ENCODE measurements at places on chromosomes 16 and 17.

DNA sequence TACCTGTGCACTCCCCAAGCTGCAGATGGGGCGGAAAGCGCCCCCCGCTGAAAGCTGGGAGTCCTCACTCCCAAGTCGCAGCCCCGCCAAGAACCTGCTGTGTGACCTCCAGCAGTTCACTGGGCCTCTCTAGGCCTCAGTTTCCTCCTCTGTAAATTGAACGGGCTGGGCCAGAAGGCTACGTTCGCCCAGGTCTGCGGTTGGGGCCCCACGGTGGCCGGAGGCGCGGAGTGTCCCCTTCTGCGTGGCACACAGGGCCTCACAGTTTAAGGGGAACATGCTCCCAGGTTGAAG lies 628 bp downstream of the GALK1 start:
- no peak for DNase-seq

GRCh38 chr17:27346228-27346899 lies 52.5 kb downstream of the WSB1 start:
- no peak for DNase-seq

DNA sequence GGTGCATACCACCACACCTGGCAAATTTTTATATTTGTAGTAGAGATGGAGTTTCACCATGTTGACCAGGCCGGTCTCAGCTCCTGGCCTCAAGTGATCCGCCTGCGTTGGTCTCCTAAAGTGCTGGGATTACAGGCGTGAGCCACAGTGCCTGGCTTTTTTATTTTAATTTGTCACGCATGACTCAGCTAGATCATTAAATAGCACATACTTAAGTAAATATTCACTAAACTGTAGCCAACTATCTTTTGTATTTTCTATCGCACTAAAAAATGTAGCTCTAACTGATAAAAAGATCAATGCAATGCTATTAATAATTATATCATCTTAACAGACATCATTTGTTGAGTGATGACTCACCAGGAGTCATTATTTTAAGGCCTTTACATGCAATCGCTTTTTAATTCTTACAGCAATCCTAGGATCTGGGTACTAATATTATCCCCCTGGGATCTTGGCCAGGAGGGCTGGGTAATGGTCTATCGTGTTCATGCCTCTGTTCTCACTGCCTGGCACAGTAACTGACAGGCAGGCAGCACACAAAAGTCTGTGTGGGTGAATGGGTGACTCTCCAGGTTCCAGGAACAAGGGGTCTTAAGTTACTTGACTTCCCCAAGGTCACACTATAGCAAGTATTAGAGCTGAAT lies 693.5 kb upstream of the EEF2KMT start:
- DNase-seq, result no peak

DNA sequence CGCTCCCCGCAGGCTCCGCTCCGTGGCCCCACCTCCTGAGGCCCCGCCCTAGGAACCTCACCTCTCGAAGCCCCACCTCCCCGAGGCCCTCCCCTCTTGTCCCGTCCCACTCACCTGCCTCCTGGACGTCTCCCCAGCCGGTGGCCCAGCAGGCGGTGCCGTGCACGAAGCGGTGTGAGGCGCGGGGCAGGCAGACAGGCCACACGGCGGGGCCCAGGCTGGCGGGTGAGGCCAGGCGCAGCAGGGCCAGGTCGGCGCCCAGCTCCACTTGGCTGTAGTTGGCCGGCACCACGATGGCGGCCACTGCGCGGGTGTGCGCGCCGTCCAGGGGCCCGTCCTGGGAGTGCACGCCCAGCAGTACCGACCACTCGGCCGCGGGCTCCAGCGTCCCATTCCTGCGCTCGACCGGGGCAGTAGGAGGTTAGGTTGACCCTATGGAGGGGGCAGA lies 1.6 kb downstream of the PRSS36 start:
- DNase-seq, result no peak

DNA sequence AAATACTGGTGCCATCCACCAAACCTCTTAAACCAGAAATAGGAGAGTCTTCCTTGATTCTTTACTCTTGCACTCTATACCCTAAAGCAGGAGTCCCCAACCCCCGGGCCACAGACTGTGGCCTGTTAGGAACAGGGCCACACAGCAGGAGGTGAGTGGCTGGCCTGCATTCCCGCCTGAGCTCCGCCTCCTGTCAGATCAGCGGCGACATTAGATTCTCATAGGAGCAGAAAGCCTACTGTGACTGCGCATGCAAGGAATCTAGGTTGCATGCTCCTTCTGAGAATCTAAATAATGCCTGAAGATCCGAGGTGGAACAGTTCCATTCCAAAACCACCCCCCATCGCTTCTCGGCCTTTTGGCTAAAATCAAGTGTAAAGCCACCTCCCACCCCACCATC lies 30.3 kb upstream of the SRCIN1 start:
- no peak for DNase-seq

DNA sequence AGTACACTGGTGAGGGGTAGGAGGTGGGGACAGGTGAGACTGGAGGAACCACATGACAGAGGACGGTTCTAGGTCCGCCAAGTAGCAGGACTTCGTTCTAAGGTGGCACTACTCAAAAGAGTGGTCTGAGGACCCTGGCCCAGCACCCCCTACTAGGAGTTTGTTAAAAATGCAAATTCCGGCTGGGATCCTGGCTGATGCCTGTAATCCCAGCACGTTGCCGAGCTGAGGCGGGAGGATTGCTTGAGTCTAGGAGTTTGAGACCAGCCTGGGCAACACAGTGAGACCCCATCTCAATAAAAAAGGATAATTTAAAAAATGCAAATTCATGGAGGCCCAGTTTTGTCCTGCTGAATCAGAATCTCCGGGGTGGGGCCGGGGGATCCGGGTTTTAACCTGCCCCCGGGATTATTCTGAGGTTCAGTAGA lies 59.1 kb downstream of the WSB1 start:
- no peak for DNase-seq

- no peak for DNase-seq
Observed at GRCh38 chr17:42845918-42846593, 1.7 kb downstream of the AOC2 start.

GRCh38 chr17:82559566-82560251 lies 40.2 kb downstream of the FOXK2 start:
- no peak for DNase-seq

GRCh38 chr17:66465701-66466100 lies 163.3 kb downstream of the PRKCA start:
- no peak for DNase-seq

GRCh38 chr16:67404740-67405226 lies 11.5 kb upstream of the TPPP3 start:
- DNase-seq, result no peak

- no peak for DNase-seq
Observed at GRCh38 chr16:66900721-66901441, 17.8 kb downstream of the CDH16 start.

- DNase-seq, result no peak
Observed at GRCh38 chr17:17993852-17994251, 21.2 kb downstream of the DRC3 start.

- no peak for DNase-seq
Observed at GRCh38 chr16:24986512-24987303, 28.5 kb downstream of the ARHGAP17 start.

DNA sequence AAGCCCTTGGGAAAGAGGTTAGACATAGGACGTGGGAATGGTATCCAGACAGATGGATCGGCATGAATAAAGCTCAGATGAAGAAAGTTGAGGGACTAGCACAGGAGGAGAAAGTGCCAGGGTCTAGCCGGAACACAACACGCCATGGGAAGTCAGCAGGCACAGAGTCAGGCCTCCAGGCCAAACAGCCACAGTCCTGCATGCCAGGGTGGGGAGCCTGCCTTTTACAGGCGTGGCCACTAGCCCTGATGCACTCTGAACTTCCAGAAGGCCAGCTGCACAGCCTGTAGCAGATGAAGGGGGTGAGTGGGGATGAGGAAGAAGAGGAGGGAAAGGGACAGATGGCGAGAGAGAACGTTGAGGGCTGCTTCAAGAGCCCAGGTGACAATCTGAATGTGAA lies 5.2 kb downstream of the B9D1 start:
- DNase-seq, result no peak

GRCh38 chr16:81708266-81709015 lies 70.7 kb upstream of the PLCG2 start:
- no peak for DNase-seq

DNA sequence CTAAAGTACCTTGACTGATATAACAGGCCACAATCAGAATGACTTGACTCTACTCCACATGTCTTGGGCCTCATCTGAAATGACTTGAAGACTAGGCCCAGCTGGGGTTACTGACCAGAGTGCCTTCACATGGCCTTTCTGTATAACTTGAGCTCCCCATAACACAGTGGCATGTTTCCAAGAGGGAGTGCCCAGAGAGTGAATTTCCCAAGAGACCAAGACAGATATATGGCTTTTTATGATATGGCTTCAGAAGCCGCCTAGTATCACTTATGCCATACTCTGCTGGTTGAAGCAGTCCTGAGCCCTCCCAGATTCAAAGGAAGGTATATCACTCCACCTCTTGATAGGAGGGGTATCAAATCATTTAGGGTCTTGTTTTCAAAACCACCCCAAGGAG lies 357.5 kb upstream of the EEF2KMT start:
- DNase-seq, result no peak

DNA sequence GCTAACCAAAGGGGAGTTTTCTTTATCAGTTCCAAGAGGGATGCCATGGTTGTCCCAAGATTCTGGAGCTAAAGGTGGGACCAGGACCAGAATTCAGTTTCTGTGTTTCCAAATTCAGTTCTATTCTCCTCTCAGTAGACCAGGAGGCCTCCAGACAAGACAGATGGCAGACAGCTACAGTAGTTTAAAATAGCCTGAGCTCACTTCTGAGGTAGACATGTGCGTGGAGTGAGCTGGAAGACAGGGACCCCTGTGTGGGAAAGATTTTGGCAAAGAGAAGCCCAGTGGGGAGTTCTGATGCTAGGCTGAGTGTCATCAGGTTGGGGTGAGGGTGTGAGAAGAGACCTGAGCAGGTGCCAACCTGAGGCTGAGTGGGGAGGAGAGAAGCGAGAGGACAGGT lies 95.4 kb downstream of the PRKCB start:
- DNase-seq, result no peak

- no peak for DNase-seq
Observed at GRCh38 chr17:81723651-81724209, 11.6 kb downstream of the SLC25A10 start.

DNA sequence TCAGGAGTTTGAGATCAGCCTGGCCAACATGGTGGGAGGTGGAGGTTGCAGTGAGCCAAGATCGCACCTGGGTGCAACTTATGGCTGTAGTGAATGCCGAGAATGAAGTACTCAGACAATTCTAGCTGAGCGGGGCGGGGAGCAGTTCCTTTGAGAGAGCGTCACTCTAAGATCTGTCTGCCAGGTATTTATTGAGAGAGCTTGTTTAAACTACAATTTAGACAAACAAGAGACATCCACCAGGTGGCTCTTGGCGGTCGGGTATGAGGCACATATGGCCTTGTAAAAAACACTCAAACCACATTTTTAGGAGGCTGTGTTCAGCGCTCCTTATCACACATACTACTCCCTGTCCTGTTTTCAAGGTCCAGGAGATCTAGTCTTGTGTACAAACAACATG lies 40.6 kb upstream of the CDH1 start:
- DNase-seq, result no peak

DNA sequence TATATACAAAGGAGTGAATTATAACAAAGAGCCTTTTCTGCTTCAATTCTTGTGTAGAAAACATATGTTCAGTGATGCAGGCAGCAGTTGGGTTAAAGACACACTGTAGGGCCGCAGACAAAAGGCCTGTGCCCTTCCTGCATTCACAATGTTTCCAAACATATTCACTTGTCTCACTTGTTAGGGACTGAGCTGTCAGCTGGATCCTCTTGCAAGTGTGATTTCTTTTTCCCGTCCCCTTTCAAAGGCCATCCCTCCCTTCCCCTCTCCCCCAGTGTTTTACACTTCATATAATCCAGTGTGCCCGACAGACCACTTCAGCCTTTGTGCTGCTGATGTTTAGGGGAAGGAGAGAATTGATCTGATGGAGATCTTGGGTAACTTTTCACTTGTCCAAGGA lies 217.0 kb downstream of the FTO start:
- DNase-seq, result no peak

DNA sequence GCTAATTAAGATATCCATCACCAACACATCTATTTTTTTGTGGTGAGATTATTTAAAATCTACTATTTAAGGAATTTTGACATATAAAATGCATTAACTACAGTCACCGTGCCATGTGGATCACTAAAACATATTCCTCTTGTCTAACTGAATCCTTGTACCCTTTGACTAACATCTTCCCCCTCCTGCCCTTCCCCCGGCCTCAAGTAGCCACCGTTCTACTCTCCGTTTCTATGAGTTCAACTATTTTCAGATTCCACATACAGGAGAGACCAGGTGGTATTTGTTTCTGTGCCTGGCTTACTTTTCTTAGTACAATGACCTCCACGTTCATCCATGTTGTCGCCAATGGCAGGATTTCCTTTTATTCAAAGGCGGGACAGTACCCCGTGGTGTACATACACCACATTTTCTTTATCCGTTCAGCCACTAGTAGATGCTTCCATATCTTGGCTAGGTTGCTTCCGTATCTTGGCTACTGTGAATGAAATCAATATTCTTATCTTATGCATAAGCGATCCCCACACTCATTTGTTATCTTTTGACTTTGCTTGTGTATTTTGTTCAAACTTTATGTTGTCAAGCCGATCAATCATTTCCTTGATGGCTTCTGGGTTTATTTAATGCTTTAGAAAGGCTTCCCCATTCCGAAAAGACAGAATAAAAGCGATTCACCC lies 134.7 kb downstream of the KCNJ12 start:
- DNase-seq, result no peak

GRCh38 chr16:80300456-80300855 lies 240.3 kb upstream of the DYNLRB2 start:
- no peak for DNase-seq

GRCh38 chr17:60888812-60889709 lies 211.4 kb downstream of the BCAS3 start:
- DNase-seq, result no peak

- DNase-seq, result no peak
Observed at GRCh38 chr16:50326835-50327465, 41.8 kb downstream of the BRD7 start.

GRCh38 chr17:39240631-39241030 lies 14.9 kb upstream of the STAC2 start:
- no peak for DNase-seq

DNA sequence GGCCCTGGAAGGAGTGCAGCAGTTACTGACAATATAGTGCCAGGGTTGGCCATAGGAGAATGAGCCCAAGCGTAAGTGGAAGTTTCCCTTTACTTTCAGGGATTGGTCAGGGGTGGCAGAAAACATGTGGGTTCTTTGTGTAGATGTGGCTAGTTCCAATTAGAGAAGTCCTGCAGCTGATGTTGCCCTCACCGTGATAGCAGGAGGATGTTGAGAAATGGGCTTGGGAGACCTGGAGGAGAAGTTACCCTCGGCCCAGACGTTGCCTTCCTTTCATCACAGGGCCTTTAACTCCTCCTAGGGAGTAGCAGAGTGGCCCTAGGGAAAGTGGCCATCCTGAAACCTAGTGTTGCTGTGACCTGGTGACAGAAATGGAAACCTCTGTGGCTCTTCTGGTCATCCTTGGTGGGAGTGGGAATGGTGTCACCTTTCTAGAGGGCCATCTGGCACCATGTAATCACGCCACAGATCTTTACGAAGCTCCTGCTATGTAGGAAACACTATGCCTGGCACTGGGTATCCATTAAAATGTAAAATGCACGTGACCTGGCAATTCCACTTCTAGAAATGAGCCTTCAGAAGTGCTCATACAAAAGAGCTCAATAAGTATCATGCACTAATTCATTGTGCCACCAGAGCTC lies 6.7 kb downstream of the TMEM92 start:
- no peak for DNase-seq

All from mesothelial cell of epicardium (in vitro differentiated cells).